ENCODE measurements at places on chromosomes 4 and X. TPM values are rescaled to one million over a fixed set of nuclear protein-coding genes. Genes with fewer than 3 reads are reported as not detected.

TMPRSS11A gene
- not detected for total RNA-seq

- DNase-seq = no peak
Measured at GRCh38 chr4:27844376-27844775, 983.7 kb downstream of the STIM2 start.

DNA sequence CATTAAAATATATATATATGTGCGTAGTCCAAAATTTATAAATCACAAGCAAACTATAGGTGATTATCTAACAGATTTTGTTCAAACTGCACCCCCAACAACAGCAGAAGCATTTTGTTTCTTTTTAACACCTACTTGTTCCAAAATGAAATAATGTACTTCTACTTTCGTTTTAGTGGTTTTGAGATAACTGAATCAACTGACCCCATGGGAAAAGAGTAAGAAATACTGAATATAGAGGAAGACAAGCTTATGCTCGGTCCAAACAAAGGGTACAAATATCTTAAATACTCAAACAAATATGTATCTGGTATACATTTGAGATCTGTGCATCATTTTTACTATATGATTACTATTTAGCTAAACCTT is 22.4 kb downstream of the MAP7D3 start:
- no peak for DNase-seq

MORF4L2 gene
- 695 TPM for total RNA-seq

GRCh38 chrX:122134291-122134690 is 1049.8 kb upstream of the GRIA3 start:
- DNase-seq = no peak

- no peak for DNase-seq
Measured at GRCh38 chrX:19555683-19556082, 40.4 kb upstream of the MAP3K15 start.

DNA sequence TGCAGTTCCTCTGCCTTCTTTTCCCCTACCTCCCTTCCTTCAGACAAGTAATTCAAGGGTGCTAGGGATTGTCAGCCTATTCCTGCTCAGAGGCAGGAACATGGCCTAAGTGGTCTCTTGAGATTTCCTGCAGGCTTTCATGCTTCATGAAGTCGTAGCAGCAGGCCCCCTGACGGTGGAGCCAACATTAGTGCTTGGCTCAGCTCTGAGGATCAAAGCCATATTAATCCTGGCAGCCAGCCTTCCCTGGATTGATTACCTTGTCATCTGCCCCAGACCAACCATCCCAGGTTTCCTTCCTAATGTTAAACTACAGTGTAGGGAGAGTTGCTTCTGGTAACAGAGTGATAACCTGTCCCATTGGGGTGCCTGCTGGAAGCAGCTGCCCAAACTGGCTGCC is 84.1 kb downstream of the SLC16A2 start:
- no peak for DNase-seq

PDZD4 gene
- total RNA-seq = 0.20 TPM

DNA sequence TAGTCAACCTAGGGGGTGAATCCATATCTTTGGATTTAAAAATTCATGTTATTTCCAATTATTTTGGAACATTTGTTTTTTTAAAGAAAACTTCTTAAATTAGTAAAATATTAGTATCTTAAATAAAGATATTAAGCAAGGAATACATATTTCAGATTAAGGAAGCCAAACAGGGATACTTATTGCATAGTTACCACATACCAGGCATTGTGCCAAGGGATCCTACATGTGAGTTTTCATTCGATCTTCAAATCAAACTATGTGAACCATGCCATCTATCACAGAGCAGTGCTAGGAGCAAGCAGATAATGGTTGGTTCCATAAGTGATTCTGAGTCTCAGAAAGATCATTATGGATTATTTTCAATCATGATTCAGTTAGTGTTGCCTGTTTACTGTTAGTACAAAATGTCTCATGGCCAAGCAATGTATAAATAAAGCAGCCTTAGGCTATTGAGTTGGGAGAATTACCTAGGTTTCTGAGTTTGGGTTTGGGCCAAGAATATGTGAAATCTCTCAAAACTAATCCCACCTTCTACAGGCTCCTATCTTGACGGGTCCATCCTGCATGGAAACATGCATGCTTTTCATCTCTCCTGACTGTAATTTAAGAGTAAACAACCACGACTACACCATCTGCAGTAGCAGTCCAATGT is 176.7 kb downstream of the NPFFR2 start:
- no peak for DNase-seq

SPATA18 gene
- 14.1 TPM for total RNA-seq

OTUD4 gene
- total RNA-seq = 32.6 TPM

CDX4 gene
- total RNA-seq = not detected

- no peak for DNase-seq
Measured at GRCh38 chr4:140888054-140888453, 131.9 kb upstream of the TBC1D9 start.

GAGE1 gene
- total RNA-seq = not detected

- DNase-seq = no peak
Measured at GRCh38 chrX:19625612-19626011, 110.3 kb upstream of the MAP3K15 start.

GRCh38 chr4:8402640-8403039 is 37.9 kb downstream of the ACOX3 start:
- DNase-seq = no peak

WAS gene
- not detected for total RNA-seq

DNA sequence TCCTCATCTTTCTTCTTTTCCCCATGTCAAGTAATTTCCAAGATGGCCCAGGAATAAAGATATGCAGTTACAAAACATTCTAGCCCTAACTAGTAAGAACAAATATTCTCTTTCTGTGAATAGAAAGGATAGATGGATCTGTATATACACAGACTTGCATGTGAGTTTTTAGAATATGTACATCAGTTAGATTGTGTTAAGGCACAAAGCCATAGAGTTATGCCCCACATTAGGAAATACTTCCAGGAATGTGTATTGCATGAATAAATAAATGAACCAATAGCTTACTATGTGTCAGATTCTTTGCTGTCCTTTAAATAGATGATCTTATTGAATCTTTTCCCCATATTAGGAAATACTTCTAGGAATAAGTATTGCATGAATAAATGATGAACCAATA is 46.0 kb upstream of the TMPRSS11E start:
- DNase-seq = no peak

DNA sequence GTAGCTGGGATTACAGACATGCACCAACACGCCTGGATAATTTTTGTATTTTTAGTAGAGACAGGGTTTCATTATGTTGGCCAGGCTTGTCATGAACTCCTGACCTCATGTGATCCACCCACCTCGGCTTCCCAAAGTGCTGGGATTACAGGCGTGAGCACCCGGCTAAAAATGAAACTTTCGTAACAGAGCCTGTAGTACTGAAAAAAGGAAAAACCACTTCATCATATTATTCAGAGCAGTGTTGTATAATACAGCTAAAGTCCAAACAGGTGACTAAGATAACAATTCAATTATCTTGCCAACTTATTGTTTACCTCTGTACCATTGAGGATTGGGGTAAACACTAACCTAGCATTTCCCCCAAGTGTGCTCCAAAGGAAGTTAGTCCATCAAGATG is 43.9 kb upstream of the HPRT1 start:
- no peak for DNase-seq
